Cortex of kidney (tissue), 1 donor: ENCODE measurements at places on chromosomes 5 and 9.

DNA sequence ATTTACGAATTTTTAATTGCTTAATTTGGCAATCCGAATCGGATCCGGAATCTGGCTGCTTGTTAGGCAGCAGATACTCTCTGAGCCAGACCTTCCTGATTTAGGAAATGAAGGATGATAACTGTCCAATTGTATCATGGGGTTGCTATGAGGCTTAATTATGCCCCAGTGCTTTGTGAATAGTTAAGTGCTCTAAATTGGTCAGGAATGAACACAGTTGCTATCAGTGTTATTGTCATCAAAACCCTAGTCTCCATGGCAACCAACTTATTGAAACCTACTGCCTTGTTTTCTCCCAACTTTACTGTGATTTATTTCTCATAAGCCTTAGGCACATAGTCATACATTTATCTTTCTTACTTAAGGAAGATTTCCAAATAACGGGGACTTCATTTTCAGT is 47.9 kb downstream of the MAMDC2 start:
- no peak for DNase-seq

- no peak for DNase-seq
These were observed 115.1 kb downstream of the ESM1 start for GRCh38 chr5:54870271-54870670.

DNA sequence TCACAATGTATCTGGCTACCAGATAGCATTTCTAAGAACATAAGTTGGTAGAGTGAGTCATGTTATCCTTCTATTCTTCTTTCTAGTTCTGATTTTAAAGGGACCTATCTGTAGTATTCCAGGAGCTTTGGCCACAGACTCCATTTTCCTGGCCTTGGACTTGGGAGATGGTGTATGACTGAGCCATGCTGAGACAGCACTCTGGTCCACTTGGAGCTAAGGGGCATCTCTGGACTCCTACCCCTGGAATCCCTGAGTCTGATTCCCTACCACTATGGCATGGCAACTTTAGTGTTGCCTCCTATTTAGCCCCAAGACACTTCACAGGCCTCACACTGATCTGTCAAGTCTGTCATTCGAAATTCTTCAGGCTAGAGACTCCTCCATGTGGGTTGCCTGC is 58.8 kb downstream of the BAAT start:
- DNase-seq: no peak

GRCh38 chr5:148913493-148913892 is 87.1 kb downstream of the ADRB2 start:
- DNase-seq: no peak

DNA sequence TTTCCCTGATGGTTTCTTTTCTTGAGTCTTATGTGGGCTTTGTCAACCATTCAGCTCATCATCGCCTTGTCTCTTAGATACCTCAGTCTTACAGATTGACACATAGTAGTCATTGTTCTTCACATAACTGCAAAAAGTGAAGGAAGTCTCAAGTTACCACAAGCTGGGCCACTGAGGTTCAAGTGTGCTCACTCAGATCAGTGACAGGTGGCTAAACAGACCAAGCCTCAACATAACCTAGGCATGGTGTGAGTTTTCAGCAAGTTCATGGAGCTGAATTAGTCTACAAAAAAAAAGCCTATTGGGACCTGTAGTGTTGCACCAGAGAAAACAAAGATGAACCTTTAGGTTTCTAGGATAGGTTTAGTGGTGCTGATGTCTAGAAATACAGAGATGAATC is 58.2 kb downstream of the RFK start:
- DNase-seq: no peak

- no peak for DNase-seq
These were observed 50.7 kb downstream of the ICE1 start for GRCh38 chr5:5473226-5473625.

GRCh38 chr9:5949103-5949699 is 58.5 kb downstream of the MLANA start:
- no peak for DNase-seq

DNA sequence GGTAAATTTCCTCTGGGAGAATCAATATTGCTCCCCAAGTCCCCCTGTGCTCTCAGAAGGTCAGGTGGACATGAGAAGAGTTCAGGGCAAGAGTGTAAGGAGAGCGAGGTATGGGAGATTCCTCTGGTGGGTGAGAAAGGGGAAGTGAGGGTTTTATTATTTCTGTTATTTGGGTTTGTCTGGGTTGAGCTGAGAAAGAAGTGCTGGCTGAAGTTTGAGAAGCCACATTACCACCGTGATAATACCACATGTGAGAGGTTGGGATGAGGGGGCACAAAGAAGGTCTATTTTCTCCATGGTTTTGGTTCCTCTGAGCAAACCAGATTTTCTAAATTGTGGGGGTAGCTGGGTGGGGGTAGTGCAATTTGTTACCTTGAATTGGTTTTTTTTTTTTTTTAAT is 350.4 kb downstream of the OSTF1 start:
- DNase-seq: no peak

DNA sequence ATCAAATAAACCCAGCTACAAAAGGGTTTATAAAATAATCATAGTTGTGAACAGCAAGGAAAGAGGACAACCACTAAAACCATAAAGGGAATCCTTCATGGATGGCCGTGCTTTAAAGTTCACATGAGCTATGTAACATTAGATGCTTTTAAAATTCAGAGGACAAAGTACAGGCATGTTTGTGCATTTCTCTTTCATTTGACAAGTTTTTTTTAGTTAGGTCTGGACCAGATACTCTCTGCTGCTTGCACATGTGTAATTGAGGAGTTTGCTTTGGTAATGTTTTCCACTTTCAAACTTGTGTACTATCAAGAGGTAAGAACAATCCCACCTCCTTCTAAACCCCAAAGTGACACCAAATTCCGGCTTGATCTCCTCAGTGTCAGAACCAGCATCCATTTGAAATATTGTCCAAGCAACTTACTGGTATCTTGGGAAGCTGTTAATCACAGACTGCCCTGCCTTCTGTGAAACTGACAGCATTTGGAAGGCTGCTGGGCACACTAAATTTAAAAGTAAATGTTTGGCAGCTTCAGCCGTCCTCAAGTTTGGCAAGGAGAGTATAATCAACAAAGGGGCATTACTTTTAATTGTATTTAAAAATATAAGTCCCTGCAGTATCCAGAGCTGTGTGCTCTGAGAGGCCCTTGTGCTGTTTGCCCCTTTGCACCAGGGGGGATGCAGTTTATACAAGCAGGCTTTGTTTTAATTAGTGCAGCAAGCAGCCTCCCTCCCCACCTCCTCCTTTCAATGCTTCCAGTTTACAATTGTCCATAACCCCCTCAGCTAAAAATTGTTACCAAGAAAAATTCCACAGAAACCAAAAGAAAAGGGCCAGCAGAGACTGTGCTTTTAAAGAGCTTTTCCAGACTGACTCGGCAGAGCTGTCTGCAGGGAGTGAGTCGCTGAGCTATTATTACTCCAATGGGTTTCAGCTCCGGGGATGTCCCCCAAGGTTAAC is 328.3 kb upstream of the MPDZ start:
- DNase-seq: no peak

GRCh38 chr5:66882606-66883227 is 286.5 kb downstream of the MAST4 start:
- DNase-seq: no peak

GRCh38 chr5:56814963-56815657 is at the start of gene MAP3K1:
MAP3K1 (plus strand) TSS chr5:56815549; CDS start chr5:56815574, 25 bp downstream.
- peak; percentile 52 for DNase-seq

DNA sequence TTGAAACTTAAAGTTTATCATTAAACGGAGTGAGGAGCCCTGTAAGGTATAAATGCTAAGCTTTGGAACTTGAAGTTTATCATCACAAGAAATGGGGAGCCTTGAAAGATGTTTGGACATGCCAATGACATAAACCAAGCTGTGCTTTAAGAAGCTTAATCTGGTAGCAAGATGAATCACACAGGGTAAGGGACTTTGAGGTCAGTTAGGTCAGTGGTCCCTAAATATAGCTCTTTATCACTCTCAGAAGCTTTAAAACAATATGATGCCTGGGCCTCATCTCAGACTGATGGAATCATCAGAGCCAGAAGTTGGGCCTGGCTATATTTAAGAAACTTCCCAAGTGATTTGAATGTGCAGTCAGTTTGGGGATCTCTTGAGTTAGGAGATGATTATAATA is 85.7 kb downstream of the TNC start:
- DNase-seq: no peak

DNA sequence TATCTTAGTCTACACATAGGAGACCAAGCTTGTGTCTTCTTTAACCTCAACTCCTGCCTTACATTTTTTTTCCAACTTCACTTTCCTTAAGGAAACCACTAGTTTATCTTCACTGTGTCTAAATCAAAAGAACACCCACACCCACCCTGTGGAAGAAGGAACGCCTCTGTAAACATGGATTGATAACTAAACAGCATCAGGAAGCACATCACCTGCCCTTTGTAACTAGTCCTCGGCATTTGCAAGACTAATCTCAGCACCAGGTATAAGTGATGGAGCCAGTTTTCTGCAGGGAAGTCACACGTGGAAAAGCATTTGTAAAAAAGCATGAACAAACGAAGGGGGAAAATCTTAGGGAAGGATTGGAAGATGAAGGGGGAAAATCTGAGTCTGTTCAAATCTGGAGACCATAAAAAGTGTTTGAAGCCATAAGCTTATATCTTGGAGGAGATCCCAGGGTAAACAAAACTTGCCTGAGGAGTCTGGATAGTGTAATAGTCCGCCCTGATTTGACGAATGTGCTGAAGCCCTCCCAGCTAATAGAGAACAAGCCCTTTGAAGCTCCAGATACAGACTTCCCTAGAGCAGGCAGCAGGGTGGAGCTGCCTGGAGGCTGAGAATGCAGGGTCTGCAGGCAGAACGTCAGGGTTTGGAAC is 117.3 kb upstream of the LHFPL2 start:
- DNase-seq: no peak

GRCh38 chr9:128088253-128088945 is 20.4 kb downstream of the SLC25A25 start:
- DNase-seq: no peak

DNA sequence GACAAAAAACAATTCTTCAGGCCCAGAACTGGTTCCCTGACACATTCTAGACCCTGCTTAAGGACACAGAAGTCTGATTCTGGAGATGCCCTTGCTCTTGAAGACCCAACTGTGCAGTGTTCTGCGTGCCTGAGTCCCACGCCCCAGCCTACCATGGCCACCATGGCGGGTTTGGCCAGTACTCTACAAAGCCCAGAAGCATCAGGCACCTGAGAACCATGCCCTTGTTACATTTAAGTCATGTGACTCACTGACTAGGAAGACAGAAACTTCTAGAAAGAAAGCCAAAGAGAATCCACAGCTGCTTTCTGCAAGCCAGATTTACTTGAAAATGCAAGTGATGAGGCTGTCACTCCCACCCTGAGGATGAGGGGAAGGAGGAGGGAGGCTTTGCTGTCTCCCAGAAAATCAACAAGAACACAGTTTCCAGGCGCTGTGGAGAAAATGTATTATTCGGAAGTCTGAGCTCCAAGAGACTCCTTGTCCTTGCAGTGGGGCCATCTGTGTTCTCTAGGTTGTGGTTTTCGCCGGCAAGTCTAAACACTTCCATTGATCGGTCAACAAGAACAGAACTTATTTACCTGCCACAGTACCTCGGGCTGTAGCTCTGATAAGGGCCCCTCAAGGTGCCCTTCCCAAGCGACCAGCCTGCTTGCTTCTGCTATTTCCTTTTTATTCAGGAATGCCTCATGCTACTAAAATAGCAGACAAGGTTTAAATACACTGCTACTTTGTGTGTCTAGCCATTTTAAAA is 81.3 kb upstream of the DMRT1 start:
- no peak for DNase-seq

DNA sequence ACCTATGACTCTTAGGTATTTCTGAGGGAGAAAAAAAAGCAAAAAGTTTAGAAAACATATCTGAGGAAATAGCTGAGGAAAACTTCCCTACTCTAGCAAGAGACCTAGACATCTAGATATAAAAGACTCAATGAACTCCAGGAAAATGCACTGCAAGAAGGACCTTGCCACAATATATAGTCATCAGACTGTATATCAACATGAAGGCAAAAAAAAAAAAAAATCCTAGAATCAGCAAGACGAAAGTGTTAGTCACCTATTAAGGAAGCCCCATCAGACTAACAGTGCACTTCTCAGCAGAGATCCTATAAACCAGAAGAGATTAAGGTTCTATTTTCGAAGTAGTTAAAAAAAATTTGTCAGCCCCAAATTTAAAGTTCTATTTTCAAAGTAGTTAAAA is 166.2 kb downstream of the TMEM38B start:
- DNase-seq: no peak

DNA sequence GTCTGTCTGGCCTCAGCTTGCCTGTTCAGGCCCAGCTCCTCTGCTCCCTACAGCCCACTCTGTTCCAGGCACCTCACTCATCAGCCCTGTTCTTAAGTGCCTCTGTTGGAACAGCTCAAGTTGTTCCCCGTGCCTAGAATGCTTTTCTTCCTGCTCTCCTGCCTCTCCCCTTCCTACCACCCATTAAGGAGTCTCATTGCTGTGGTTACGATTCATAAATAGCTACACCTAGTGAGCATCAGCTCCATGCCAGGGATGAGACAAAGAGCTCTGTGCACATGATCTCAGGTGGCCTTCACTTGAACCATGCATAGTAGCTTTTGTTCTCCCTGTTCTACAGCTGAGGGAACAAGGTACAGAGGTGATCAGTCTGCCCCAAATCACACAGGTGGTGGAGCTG is 54.3 kb downstream of the PSD2 start:
- no peak for DNase-seq

DNA sequence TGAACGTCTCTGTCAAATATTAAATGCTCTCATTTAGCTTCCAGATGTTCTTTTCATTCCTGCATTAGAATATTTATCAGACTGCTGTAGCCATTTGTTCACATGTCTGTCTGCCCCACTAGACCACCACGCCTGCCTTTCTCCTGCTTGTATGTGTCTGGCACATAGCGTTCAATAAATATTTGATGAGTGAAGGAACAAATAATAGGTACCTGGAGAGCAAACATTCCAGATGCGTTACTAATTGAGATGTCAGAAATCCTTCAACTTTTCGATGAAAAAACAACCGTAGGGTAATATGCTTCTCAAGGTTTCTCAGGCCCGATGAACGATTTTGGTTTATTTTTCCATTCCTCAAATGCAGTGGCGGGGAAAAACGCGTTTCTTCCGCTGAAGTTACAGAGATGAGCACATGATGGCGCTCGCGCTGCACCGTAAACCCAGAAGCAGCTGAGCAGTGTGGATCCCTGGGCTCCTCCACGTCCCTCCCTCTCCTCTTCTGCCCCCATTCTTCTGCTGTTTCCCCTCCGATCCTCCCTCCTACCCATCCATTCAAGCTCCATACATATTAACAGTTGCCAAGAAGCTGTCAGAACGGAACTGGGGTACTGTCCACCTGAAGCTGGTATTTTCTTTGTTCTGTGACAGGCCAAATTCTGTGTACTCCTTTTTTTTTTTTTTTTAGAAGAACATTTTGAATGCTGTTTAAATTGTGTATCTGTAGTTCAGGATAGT is 245.4 kb downstream of the MPDZ start:
- no peak for DNase-seq

DNA sequence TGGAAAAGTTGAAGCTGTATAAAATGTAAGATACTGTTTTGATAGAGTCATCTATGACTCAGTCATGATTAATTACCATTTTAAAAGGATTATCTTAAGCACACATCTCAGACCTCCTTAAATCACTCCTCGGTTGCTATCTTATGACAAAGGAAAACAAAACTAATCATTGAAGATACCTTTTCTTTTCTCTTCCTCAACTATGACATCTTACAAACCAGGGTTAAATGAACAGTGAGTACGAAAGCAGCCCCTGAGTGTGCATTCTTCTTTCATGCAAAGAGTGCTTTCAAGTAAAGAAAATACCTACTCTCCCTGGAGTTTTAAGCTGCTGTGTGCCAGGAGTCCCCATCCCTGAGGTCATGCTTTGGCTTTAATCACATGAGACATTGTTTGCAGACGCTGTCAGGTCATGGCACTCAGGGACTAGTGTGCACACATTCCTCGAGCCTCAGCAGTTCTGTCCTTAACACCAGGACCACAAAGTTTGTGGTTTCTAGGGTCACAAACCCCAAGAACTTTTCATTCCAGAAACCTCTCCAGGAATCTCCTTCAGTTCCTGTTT is 86.7 kb upstream of the ICE1 start:
- DNase-seq: no peak
